ENCODE measurements at places on chromosomes 12 and 14.

DNA sequence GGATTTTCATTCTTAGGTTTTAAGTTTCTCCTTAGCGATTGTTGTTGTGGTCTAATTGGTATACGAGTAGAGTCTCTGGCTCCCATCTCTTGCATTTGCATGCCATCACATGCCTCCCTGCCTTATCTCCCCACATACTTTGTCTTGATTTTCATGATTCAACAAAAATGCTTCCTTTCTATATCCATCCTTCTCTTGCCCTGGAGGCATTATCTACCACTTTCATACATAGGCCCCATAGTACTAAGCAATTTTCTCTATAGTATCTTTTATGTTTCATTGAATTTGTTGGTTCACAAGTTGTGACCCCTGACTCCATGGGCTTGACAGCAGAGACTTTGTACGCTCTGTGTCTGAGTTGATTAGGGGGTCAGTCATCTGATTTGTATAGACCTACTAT is 226.1 kb downstream of the ACSS3 start:
- DNase-seq, result no peak

DNA sequence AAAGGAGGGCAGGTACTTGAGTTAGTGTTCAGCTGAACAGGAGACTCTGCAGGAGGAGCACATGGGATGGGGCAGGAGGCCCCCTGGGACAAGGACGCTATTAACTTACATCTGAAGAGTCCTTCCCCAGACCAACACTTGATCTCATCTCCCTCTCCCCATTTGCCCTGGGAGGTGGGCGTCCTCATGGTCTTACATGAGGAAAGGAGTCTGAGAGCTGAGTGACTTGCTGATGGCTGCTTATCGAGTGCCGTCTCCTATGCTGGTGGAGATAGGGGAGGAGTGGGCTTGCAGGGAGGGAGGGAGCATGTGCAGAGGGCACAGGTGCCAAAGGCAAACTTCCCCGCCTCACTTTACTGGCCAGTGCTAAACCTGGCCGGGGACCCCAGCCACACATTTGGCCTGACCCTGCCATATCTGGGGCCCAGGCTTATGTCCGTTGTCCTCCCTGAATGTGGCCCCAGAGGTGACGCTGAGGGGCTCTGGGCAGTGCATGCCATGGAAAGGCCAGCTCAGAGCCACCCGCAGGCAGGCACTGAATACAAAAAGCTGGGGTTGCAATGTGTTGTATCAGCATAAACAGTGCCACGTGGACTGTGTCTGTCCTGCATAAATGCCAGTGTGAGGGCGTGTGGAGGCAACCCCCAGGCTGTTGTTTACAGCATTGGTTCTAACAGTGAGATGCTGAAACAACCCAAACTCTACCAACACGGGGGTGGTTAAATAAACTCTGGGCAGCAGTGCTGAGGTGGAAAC is 29.4 kb downstream of the FAIM2 start:
- DNase-seq, result peak; percentile 20

DNA sequence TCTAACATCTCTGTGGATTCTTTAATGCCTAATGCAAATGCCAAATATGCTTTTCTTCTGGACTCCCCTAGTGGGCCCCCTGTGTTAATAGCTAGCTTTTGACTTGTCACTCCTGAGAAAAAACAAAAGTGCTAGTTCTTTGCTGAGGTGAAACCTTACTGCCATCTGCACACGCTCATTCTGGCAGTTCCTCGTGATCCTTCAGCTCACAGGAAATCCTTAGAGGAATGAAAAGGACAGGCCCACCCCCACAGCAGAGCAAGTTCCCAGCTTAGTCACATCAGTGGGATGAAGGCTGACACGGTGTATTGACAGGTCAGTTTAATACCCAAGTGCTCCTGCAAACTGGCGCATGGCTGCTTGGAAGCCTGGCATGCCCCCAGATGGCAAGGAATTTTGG is 165.1 kb upstream of the ATP2B1 start:
- no peak for DNase-seq

GRCh38 chr12:49555631-49556390 is 12.1 kb downstream of the MCRS1 start:
- DNase-seq, result no peak

DNA sequence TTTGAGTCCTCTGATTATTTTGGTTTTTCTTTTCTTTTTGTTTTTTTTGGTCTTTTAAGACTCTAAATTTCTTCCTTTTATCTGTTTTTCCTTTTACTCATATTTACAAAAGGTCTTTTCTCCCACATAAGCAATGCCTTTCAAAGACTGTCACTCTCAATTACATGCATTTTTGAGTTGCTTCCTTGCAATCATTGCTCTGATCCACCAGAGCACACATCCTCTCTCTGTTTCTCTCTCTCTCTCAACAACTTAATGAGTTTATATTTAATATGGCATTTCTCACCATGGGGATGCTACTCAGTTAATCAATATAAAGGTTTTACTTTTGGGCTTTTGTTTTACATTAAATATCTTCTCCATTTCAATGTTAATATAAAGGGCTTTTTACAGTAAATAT is 62.7 kb upstream of the OR10AD1 start:
- DNase-seq, result no peak

GRCh38 chr14:34478261-34478660 is 16.2 kb upstream of the SPTSSA start:
- no peak for DNase-seq

- peak; percentile 8 for DNase-seq
Observed at GRCh38 chr14:68785534-68786490, 7.1 kb downstream of the ZFP36L1 start.

DNA sequence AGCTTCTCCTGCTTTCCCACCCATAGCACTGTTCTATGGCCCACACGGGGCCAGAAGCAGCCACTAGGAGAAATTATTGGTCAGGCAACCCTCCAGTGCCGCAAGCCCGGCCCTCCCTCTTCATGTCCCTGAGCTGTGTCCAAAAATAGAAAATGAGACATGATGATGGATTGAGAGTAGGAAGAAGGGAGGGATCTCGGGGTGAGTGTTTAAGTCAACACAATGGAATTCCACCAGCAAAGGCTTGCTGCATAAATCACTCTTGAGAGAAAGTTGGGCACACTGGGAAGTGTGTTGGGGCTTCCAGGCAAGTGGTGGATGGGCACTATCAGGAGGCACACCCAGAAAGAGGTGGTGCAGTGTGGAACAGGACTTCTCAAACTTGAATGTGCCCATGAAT is 94.2 kb downstream of the LLPH start:
- peak; percentile 30 for DNase-seq

DNA sequence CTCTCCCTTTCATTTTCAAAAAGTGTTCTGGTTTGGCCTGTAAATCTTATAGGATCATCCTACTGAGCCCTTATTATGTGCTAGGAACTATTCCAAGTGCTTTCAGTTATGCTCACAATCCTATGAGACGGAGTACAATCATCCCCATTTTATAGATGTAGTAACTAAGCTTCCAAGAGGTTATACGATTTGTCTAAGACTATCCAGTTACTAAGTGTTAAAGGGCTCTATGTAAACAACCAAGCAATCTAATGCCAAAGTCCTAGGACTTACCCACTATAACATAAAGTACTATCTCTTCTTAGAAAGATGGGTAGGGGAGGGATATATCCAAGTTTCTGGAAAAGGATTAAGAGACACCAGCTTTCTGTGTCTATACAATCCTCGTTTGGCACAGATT is 6.7 kb downstream of the CFL2 start:
- DNase-seq, result no peak

DNA sequence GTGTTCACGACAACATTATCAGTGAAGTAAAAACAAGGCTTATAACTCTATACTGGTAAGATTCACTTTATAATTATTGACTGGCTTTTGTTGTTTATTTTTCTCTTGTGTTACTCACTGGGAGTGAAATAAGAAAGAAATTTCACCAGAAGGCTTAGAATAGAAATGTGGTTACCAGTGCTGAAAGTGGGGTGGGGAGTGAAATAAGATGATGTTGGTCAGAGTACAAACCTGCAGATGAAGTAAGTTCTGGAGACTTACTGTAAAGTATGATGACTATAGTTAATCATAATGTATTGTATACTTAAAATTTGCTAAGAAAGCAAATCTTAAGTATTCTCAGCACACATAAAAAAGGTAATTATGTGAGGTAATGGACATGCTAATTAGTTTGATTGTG is 198.4 kb downstream of the KLHL28 start:
- DNase-seq, result no peak

GRCh38 chr12:9991876-9992275 is 7.0 kb downstream of the CLEC1B start:
- DNase-seq, result no peak

GRCh38 chr12:106740818-106741217 is 33.7 kb upstream of the RIC8B start:
- DNase-seq, result no peak

GRCh38 chr12:120489018-120489417 is 6.9 kb upstream of the DYNLL1 start:
- no peak for DNase-seq

- DNase-seq, result no peak
Observed at GRCh38 chr12:126518596-126519200, 1453.5 kb downstream of the AACS start.

Measured in D341Med (cell line).